Stimulated activated CD4-positive, alpha-beta T cell treated with anti-CD3 and anti-CD28 coated beads, Interleukin-1b, Interleukin-23, amount 100 ng/mL, for 1 hour (primary cell): ENCODE measurements at places on chromosomes 3 and 15.

DNA sequence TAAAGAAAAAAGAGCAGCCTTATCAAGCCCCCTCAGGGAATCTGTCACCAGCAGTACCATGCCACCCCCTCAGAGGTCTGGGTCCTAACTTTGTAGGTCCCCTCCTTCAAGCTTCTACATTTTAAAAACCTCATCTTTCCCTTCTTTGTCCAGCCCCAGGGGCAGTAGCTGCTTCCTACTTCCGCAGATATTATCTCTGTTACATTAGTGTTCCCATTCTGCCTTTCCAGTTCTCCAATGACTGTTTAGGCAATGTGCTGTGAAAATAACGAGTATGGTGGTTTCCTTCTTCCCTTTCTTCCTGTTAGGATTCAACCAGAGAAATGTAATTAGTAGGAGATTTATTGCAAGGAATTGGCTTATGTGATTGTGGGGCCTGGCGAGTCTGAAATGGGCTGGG, 126.1 kb upstream of the TNIK start:
- DNase-seq: no peak

DNA sequence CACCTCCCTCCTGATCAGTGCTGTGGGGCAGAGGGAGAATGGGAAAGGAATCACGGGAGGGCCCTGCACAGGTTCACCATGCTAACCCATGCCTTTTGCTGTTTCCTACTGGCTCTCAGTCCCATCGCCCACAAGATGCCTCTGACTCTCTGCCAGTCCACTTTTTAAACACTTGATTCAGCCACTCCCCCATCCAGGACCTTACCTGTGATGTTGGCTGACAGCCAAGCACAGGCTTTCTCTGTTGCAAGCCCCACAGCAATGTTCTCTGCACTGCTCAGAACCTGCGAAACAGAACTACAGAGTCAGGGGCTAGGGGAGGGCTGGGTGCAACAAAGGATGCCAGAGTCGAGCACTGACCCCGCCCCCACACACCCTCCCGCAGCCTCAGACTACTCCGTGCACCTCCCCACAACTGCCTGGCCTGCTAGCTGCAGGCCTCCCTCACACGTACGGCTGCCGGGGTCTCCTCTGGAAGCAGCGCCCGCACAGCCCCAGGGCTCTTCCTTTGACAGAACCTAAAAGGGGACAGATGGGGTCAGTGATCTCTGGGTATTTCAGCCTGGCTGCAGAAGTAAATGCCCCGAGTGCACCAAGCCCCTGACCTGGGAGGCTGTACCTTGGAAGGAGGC, 9.1 kb downstream of the CDAN1 start:
- no peak for DNase-seq

DNA sequence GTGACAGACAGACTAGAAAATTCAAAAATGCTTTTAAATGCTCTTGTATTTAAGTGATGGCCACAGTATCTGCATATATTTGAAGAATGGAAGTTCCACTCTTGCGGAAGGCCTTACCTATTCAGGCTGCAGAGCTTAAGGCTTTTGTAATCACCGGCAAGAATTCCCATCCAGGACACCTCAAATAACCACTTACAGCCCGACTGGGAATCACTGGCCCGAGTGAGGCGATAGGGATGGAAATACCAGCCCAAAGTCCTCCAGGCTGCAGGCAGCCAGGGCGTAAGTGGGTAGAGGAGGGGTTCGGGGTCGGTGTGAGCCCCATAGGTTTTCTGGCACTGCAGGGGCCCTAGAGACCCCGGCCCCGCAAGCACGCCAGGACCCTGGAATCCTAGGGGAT, 9.5 kb downstream of the CMTM7 start:
- DNase-seq: no peak

DNA sequence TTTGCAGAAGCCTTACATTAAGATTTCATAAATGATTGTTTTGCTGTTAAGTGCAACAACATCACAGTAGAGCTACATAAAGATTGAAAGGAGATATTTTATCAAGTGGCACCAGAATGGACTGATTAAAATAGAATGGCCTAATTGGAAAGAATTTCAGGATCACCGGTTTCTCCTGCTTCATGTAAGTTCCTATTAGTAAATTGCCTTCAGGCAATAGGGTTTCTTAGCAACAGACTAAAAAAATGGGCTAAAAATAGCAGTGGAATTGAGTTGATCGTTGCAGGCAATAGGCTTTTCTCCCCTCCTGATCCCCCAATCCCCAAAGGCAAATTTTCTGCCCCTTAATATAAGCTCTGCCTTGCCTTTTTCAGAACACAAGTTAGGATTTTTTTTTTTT, 917 bp downstream of the LNP1 start:
- no peak for DNase-seq

GRCh38 chr3:171838218-171838720, 4.9 kb upstream of the TMEM212 start:
- DNase-seq: no peak

GRCh38 chr3:108953700-108954099, at the start of gene GUCA1C:
GUCA1C (minus strand) TSS chr3:108953879; CDS start chr3:108953762, 117 bp downstream.
- no peak for DNase-seq

DNA sequence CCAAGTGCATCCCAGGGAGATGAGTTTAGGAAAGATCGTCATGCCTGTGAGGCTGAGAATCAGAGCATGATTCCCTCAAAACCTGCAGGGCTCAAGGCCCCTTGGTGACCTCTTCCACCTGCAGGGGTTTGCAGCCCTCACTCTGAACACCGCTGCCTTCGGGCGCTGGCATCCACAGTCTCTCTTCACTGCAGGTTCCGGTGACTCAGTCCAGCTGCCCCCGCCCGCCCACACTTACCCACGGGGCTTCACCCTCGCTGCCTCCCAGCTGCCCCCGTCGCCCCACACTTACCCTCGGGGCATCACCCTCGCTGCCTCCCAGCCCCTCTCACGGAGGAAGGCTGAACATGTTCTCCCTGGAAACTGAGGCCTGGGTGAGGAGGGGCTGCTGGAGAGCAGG, 277.1 kb downstream of the XXYLT1 start:
- DNase-seq: no peak

- no peak for DNase-seq
These were observed 420 bp downstream of the SLC27A2 start for GRCh38 chr15:50182219-50183013.

- DNase-seq: no peak
These were observed 30.9 kb upstream of the ATP1B3 start for GRCh38 chr3:141845407-141846049.

DNA sequence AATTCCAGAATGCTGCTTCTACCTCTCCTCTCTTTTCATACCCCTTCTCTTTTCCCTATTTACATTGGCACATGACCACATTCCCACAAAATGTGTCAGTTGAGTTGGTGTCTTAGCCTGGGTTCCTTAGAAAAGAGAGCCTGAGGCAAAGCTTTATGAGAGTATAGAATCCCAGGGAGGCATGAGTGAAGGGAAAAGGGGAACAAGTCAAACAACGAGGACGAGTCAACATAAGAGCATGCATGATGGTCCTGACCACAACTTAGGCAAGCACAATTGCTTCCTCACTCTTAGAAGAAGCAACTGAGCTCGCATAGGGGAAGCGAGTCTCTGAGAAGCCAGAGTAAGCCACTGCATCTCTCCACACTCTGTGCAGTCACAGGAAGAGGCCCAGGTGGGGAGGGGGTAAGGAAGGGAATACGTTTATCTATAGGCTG, 15.4 kb upstream of the ZNF774 start:
- no peak for DNase-seq
